ENCODE measurements at places on chromosomes 3 and 15. TPM values are rescaled to one million over a fixed set of nuclear protein-coding genes. Genes with fewer than 3 reads are reported as not detected.

DNA sequence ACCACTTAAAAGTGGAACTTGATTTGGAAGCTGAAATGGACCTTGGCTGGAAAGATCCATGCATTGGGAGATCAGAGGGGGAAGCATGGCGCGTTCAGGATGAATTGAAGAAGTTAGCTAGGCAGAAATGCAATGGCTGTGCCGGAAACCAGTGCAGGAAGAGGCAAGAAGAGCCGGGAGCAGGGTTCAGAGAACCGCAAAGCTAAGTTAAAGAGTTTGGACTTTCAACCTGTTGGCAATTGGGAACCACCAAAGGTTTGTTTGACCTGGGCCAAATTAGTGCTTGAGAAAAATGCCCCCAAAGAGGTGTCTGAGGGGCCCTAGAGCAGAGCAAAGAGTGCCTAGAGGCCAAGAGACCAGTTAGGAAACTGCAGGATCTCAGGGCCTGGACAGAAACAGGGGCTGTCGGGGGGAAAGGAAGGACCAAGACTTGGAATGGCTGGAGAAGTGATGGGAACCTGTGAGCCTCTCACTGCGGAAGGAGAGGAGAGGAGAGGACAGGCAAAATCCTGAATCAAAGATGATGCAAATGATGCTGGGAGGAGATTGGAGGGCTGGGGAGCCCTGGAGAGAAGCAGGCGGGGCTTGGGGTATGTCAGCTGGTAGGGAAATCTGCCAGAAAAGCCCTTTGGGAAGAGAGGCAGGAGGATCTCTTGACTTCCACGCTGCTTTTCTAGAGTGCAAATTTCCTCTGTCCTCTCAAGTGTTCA lies 49.3 kb downstream of the FAM174B start:
- DNase-seq = no peak

DNA sequence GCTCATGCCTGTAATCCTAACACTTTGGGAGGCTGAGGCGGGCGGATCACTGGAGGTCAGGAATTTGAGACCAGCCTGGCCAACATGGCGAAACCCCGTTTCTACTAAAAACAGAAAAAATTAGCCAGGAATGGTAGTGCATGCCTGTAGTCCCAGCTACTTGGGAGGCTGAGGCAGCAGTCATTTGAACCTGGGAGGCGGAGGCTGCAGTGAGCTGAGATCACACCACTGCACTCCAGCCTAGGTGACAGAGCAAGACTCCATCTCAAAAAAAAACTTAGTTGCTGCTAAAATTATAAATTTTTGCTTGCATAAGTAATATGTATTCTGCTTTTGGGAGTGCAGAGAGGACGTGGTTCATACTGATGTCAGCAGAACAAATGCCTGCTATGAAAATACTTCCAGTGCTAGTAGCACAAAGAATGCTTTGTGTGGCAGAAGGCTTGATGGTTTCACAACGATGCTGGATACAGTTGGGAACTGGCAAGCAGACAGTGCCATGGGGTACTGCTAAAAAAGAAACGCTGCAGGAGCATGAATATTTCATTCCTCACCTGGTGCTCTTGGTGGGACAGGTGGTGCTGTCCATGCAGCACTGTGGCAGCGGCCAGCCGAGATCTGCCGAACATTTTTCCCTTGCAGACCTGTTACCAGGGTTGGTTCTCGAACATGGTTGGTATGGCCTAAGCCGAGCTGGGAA lies 31.1 kb downstream of the FBXL22 start:
- no peak for DNase-seq

GRCh38 chr3:114329823-114330222 lies 36.0 kb downstream of the TIGIT start:
- no peak for DNase-seq

DNA sequence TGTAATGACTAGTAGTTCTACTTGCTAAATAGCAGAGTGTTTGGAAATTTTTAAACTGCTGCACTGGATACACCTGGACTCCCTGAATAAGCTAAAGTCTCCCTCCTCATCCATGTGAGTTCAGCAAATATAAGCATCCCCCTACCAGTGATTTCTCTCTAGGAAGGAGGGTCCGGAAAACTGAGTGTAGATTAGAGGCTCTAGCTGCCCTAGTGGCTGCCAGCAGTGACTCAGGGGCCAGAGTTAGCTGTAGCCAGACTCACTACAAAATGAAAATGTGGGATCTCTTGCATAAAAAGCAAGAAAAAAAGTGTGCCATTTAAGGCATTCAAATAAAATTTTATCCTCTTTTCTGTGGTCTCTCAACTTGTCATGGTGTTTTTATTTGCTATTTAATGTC lies 485.0 kb upstream of the ATP11B start:
- no peak for DNase-seq

- DNase-seq = peak; percentile 80
Observed at GRCh38 chr3:46378426-46378942, 7.7 kb downstream of the CCR5 start.

- DNase-seq = no peak
Observed at GRCh38 chr3:113169891-113170452, 41.4 kb upstream of the BOC start.

- no peak for DNase-seq
Observed at GRCh38 chr3:143307613-143308183, 188.1 kb downstream of the CHST2 start.

DNA sequence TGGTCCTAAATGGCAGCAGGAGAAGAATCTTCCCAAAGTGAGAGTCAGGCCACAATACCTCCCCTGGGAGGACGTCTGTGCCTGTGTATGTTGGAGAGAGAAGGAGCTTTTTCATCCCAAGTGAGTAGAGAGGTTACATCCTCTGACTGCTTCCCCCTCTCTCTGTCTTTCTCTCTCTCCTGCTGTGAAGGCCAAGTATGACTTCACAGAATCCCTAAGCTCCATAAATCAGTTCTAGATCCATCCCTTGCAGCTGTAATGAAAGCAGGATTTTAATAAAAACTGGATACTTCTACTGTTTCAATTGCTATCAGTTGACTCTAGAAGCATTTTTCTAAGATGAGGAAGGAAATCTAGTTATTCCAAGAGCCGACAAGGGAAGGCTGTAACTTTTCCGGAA lies 389.1 kb upstream of the PROK2 start:
- DNase-seq = no peak

DNA sequence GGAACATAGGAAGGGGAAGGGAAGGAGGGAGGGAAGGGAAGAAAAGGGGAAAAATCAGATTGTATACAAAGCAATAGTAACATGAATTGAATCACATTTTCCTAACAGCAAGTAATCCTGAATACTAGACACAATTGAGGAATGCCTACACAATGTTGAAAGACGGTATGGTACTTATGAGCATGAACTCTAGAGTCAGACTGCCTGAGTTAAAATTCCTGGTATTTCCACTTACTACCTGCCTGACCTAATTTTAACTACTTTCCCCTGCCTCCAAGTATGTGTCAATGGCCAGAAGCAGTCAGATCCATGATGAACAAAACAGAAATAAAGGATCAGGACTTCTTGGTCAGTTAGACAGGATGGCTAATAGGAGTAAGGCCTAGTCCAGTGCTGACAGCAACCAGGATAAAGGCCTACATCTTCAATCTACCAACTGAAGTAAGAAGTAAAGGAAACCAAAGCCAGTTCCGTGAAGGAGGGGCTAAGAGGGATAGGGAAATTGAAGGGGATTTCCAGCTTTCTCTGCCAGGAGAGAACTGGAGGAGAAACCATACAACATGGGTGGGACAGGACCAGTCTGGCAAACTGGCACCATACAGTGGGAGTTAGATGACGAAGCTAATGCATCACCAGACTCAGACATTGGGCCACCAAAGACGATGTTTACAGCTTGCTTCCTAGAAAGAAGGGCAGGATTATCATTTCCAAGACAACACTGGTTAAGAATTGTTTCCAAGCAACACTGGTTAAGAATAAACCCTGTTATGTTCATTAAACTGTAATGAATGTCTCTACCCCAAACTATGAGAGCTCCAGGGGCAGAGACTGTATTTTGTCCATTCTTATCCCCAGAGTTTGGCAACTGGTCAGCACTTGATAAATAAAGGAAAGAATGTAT lies 151.6 kb upstream of the UBE2E2 start:
- no peak for DNase-seq

DNA sequence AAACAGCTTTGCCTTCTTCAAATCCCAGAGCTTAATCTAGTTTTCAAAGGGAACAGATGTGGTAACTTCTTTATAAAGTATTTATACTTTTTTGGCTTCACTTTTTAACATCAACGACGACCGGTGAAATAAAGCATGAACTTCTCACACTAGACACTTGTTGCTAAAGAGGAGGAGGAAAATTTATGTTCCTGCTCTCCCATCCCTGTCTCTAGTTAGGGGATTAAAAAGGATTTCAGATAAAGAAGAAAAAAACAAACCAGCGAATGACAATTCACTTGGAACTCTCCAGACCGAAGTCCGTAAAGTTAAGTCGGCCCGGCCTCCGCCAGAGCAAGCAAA lies 672 bp downstream of the NEDD4 start:
- no peak for DNase-seq

- DNase-seq = no peak
Observed at GRCh38 chr3:70970171-70970570, 613.4 kb downstream of the FOXP1 start.

GRCh38 chr3:94115482-94115881 lies 52.6 kb downstream of the NSUN3 start:
- DNase-seq = no peak

Gene ACKR2
- total RNA-seq = 3.9 TPM

Gene SEMA3G
- 0.09 TPM for total RNA-seq

Gene EPHB1
- 0.91 TPM for total RNA-seq

Gene TMEM207
- total RNA-seq = not detected

Measured in activated naive CD8-positive, alpha-beta T cell treated with anti-CD3 and anti-CD28 coated beads, Interleukin-2, amount 10 ng/mL, durations not matched to agents 7 days and 5 days (primary cell).